ENCODE measurements at places on chromosomes 6 and 20.

GRCh38 chr6:8057263-8057662, 6.9 kb downstream of the BLOC1S5 start:
- DNase-seq: no peak

DNA sequence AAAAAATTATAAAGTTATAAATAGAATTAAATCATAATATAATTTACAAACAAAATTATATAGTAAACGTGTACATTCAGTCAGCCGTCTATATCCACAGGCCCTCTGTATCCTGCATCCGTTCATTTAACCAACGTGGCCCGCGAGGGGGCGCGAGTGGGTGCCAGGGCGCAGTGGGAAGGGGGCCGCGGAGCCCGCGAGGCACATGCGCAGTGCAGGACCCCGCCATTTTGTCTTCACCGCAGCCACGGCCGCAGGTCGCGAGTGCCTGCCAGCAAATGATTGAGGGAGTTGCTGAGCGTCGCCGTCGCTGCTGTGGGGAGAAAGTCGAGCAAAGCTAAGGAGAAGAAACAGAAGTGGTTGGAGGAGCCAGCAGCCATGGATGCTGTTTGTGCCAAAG, 53.4 kb upstream of the ECI2 start:
- no peak for DNase-seq

GRCh38 chr6:66605971-66606370, 898.9 kb upstream of the EYS start:
- DNase-seq: no peak

DNA sequence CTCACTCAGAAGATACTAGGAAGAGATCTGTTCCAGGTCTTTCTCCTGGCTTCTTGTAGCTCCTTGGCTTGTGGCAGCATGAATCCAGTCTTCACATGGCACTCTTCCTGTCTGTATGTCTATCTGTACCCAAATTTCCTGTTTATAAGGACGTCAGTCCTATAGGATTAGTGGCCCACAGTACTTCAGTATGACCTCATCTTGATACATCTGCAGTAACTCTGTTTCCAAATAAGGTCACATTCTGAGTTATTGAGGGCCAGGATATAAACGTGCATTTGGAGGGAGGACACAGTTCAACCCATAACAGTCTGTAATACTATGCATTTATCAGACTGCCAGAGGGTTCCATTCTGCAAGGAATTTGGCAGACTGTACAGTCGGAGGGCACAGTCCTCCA, 57.6 kb upstream of the DYNLRB1 start:
- DNase-seq: no peak

GRCh38 chr6:17395112-17395511, 1.7 kb downstream of the CAP2 start:
- DNase-seq: no peak

DNA sequence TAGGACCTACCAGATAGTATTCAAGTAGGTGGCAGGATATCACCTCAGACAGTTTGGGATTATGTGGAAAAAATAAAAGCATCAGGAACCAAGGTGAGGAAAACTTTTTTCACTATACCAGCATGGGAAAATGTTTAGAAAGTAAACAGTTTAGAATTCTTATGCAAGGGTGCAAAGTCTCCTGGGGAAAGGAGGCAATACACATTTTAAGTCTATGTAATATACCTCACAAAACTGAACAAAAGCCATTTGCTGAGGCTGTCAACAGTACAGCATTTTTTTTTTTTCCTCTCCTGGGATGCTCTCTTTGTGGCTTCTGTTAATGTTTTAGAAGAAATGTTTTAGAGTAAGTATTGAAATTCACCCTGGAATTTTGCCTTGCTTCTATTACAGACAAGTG, 73.5 kb downstream of the PHF3 start:
- no peak for DNase-seq

- no peak for DNase-seq
Measured at GRCh38 chr20:59441306-59441705, 140.9 kb downstream of the EDN3 start.

GRCh38 chr6:152426276-152426675, 210.9 kb downstream of the SYNE1 start:
- DNase-seq: no peak

DNA sequence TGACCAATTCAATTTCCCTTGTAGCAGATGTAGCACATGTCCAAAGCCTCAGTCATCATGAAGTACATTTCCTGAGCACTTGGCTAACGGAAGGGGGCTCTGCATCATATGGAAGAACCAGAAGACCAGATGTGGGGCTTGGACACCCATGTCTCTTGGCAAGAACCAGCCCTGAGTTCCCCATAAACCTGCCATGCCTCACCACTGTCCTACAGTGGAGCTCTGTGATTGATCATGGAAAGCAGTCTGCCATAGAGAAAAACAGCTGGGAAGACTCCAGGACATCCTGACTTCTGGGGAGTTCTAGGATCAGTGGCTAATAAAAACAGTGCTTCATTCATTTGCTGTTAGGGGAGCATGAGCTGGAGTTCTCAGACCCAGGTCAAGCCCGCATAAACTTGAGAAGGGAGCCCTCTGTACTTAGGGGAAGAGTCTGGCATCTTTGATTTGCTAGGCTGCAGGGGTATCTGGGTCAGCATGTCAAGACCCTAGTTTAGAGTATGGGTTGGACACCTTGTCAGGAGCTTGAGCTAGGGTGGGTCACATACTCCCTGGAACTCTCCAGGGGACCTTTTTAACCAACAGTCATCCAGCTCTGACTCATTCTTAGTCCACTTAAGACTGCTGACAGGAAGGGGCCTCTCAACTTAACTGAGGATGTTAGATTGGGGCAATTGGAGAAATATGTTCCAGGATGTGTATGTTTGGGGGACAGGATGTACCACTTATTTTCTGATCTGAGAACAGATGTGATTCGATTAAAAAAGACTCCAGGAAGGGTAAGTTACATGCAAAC, 26.3 kb upstream of the TRAM2 start:
- no peak for DNase-seq

DNA sequence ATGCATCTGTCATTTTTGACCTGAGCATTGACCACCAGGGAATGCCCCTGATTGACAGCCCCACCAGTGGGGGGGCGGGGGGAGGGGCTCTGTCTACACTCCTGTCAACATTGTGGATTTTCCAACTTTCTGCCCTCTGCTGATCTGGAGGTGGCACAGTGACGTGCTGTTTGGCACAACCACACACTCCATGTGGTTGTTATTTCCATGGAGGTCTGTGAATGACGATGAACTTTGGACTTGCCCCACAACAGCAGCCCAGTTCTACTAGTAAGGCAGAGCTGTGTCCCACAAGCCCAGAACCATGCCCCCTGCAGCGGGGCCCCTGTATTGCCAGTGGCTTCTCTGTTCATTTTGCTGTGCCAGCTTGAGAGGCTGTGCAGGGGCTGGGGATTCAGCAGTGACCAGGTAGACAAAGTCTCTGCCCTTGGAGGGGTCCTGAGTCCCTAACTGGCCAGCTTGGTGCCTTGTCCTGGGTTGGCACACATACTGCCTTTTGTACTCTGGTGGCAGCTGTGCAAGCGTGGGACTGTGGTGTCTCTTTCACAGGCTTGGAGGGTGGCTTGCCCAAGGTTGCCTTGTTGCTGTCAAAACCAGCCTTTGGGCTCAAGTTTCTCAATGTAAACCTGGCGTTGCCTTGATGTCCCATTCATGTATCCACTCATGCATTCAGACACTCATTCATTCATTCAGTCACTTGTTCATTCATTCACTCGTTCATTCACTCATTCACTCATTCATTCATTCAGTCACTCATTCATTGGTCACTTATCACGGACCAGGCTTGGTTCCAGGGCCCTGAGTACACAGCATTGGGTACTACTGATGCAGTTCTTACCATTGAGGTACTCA, 108.5 kb downstream of the SYCP2 start:
- DNase-seq: no peak

GRCh38 chr6:12939314-12939713, 222.7 kb downstream of the PHACTR1 start:
- DNase-seq: no peak

GRCh38 chr6:41424370-41425058, 89.1 kb downstream of the NCR2 start:
- no peak for DNase-seq

DNA sequence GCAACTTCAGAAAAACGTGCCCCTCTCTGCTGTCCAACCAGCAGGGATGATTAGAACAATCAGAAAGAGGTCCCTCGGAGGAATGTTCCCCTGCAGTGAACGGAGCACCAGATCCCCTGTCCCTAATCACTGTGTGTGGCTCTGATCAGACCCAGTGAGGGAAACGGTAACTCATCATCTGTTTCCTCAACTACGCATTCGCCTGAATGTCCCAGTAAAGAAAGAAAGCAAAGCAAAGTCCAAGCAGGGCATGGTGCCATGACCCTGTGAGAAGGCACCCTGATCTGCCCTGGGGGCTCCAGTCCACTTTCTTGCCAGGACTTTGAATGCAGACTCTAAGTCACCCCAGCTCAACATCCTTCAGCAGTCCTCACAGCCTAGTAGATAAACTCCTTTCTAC, 149.2 kb downstream of the LY86 start:
- DNase-seq: no peak

GRCh38 chr6:77620278-77620882, 32.5 kb upstream of the MEI4 start:
- DNase-seq: peak; percentile 18

- DNase-seq: no peak
Measured at GRCh38 chr6:108584323-108584722, 23.6 kb downstream of the FOXO3 start.

DNA sequence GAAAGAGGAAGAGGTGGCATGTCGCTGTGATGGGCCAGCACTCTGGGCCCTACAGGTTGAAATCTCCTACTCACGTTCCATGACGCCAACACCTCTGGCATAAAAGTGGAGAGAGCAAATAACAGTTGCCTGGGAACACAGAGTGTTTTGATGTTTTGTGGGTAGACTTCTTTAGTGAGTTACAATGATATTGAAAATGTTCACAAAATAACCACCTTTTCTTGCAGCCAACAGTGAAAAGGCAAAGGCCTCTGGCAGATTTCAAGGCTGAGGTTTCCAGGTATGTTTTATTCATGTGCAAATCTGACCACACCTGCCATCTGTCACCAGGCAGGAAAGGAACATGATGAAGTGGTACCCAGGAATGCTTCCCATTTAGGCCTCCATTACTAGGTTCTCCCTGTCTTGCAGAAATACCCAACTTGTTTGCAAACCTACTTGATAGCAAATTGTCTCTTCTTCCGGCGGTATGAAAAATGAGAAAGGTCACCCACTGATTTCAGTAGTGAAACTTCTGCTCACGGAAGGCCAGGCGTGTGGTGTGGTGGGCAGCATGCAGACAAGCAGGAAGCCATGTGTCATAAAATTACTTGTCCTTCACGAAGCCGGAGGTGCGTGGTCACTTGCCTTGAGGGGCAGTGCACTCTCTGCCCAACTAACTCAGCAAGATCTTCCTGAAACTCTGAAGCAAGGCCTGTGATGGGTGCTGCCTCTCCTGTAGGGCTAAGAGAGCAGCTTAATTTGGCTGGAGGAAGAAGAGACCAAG, 299.1 kb upstream of the PRDM1 start:
- DNase-seq: no peak

DNA sequence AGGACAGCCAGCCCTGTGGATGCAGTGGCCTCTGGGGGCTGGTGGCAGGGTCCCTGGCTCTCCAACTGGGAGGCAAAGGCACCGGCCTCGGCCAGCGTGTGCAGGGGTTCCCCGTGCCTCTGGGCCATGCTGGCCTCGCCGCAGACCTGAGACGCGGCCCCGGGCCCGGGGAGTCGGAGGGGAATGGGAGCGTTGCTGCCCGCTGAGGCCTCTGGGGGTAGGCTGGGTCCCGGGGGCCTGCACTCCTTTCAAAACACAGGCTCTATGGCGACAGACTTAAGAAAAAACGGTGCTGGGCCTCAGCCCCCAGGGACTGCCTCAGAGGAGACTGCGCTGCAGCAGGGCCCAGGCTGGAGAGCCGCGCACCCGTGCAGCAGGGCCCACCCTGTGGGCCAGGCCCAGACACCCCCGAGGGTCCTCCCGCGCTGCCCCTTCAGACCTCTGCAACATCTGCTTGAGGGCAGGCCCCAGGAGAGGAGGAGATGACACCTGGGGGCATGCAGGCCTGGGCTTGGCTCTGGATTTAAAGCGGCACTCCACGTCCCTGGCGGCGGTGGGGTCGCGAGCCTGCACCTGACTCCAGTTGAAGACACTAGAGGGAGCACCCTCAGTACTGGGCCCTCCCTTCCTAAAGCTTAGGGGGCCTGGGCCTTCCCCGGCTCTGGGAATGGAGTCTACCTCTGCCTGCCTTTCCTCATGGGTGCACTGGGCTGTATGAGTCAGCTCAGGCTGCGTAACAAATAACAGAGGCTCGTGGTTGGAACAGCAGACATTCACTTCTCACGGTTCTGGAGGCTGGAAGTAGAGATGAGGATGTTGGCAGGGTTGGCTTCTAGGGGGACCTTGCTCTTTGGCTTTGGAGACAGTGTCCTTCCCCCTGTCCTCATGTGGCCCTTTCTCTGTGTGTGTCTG, 117.4 kb upstream of the RPS6KA2 start:
- no peak for DNase-seq

DNA sequence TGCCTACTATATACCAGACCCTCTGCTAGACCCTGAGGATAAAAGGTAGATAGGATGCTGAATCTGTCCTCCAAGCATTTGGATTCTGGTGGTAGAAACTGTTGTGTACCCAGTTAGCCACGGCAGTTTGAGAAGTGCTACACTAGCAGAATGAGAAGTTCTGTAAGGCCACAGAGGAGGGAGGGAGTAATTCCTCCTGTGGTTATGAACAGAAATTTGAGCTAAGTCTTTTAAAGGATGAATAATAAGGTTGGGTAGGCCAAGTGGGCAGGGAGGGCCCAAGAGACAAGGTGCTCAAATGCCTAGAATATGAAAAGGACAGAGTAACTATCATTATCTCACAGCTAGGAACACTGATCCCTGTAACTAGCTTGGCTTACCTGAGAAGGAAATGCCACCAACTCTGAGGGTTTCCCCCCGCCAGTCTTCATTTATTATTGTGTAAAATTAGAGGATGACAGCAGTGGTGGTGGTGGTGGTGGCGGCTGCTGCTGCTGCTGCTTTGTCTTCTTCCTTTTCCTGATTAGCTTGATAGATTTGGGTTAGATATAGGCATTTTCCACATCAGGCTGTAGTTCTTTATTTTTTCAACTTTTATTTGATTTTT, 243.3 kb downstream of the PRL start:
- no peak for DNase-seq

DNA sequence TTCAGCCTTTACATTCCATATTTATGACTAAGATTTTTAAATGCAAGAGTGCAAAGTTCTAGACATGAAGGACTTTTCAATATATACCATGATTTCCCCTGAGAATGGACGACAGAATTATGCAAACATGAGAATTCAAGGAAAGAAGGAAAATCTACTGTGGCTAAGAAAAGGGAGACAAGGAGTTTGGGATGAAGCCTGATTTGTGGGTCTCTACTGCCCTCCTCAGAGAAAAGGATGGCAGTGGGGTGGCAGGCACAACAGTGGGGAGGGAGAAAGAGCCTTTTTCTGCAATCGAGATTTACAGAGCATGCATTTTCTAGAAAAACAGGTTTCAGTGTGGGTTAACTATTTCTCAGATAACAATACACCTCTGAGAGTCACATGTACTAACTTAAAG, 466.9 kb upstream of the NRSN1 start:
- DNase-seq: peak; percentile 22

GRCh38 chr6:73797861-73798260, 101.9 kb downstream of the CD109 start:
- DNase-seq: no peak

GRCh38 chr6:42783177-42783875, 1.5 kb downstream of the BICRAL start:
- no peak for DNase-seq

GRCh38 chr6:168520233-168520632, 79.2 kb downstream of the SMOC2 start:
- DNase-seq: no peak

GRCh38 chr20:20426655-20426907, 58.7 kb downstream of the INSM1 start:
- DNase-seq: no peak

Data from iPS DF 6.9 (cell line).